Activated CD4-positive, alpha-beta T cell treated with anti-CD3 and anti-CD28 coated beads, Interleukin-10, Interleukin-2, amounts not matched to agents 100 ng/mL and 50 ng/mL, durations not matched to agents 16 hours and 8 hours (primary cell): ENCODE measurements at places on chromosomes 2 and 18.
A peak's percentile ranks its signal among the peaks of the same experiment; 100 is the strongest.

DNA sequence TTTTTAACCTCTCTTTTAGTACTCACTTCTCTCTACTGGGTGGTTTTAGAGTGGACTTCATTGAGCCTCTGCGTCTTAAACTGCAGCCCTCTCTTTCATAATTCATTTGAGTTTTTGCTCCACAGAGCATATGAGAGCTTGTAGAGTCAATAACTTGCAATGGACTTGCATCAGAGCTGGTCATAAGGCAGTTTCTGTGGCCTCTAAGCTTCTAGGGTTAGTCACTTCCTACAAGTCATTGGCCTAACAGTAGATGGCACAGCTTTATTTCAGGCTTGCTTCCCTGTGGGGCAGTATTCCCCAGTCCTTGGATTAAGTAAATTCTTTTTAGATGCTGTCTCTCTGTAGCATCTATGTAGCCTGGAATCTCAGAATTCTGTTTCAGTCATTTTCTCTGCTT is 1435.7 kb downstream of the LRP1B start:
- no peak for DNase-seq

DNA sequence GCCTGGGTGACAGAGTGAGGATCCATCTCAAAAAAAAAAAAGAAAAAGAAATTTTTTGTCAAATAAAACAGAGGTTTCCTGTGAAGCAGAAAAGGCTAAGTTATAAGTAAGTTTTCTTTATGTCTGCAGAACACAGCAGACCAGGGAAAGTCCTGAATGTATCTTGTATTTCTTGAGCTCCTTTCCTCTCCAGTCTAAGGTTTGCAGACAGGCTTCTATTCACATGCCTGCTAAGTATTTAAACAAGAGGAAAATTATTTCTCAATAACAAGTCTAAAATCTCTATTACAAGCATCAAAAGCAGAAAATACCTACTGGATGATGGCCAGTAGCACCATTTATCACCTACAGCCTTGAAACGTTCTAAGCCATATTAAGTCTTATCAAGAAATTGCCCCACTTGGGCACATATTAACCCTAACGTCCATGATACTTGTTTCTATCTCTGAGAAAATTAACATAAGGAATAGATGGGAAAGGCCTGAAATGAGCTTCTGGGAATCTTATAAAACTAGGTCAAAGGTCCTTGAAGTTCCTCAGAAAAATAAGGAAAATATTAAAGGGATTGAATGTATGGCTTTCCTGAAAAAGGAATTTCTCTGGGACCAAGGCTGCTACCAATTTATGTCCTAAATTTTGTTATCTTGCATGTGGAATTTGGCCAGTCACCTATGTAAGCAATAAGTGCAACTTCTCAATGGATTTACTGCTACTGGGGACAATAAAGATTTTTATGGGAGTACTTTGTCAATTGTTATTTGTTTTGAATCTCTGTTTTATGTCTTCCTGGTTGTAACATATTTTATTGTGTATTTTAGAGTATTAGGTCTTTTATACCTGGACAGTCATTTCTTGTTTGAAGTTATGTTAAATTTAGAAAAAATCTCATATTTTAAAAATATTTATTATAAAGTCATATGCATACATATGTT is 3.0 kb upstream of the REG1A start:
- DNase-seq: no peak

- peak; percentile 27 for DNase-seq
These were observed 95.2 kb downstream of the POLE4 start for GRCh38 chr2:75053484-75054112.

- DNase-seq: no peak
These were observed 24.4 kb downstream of the SPP2 start for GRCh38 chr2:234074751-234075517.

GRCh38 chr2:40554665-40555294 is 102.9 kb upstream of the SLC8A1 start:
- DNase-seq: peak; percentile 60

DNA sequence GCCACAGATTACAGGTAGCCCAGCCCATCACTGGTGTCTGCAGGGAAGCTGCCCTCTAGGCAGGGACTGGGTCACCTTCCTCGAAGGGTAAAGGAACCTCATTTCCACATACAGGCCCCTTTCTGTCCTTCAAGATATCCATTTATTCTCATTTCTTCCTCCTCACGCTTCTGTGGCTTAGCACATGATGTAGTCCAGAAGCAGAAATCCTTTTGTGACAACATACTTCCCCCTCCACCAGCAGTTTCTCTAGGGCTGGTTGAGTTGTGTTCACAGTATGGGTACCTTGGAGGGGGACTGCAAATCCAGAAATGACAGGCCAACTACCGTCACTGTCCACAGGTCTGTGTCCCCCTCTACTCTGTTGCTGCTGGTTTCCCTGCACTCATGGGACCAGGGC is 364.9 kb downstream of the ANAPC1 start:
- DNase-seq: no peak

DNA sequence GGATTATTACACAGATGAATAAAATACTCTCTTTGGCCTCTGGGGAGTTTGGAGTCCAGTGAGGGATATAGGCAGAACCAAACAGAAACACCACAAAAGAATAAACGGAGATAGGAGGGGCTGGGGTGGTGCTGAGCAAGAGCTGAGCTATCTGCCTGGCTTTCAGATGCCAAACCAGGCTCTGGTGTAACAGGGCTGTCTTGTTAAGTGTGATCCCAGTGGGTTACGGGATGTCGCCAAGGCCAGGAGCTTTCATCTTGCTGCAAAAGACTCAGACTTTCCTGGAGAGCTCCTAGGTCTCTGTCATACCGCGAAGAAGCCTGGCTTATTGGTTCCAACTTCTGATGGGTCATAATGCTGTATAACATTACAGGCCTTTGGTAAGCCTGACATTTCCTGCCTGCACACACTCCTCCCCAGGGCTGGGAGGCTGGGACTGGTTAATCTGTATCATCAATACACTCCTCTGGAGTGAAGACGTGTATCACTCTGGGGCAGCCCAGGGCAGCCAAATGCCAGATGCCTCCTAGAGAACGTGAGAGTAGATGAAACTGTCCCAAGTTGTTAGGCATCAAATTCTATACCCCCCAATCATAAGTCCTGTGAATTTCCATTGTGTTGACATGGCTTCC is 60.5 kb downstream of the STPG4 start:
- DNase-seq: no peak

DNA sequence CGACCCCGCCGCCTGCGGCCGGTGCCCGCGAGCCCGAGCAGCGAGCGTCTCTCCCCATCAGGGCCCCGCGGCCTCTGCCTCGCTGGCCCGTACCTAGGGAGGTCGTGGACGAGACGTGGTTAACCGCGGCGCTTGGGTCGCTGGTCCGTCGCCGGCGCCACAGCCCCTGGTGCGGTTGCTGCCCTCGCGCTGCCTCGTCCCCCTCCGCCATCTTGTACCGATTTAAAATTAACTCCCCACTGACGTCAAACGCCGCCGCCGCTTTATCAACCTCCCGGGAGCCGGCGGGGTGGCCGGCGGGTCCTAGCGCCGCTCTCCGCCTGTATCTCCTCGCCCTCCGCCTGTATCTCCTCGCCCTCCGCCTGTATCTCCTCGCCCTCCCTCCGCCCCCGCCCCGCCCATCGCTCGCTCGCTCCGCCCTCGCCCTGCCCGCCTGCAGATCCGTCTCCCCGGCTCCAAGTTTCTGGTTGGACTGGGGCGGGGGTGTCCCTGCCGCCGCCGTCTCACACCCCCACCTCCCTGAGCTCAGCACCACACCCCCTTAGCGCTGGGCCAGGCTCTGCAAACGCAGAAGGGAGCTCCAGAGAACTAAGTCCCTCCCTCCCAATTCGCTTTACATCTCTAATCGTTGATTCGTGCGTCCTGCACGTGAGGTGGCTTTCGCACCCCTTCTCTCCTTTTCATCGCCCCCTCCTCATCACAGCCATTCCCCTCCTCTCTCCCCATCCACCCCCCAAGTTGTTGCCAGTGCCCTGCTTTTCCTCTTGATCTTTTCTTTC is at the start of gene ATL2:
TSS of gene ATL2 (minus strand) at position 224 of the 779 bp plus-strand sequence. CDS start at position 211, 13 bp downstream.
- peak; percentile 97 for DNase-seq

DNA sequence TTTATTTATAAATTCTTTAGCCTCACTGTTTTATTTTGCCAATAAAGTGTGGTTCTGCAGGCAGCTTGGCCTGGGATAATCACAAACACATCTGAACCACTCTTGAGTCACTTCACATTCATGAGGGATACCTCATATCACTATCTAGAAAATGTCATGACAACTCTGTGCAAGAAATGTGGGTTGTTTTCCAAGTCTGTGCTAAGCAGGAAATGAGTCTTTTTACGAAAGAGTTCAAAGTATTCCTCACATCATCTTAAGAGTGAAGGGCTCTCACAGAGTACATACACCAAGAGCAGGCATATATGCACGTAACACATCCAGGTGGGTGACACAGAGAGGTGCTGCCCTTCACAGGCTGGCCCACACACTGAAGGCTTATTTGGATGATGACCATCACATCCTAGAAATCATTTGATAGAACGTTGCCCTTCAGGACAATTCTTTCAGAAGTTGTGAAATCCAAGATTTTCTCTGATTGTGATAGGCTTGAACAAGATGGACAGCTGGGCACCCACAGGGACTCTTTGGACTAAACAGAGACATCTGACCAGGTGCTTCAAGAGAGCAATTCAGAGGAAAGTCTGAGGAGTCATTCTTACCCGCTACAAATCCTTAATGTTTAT is 811.1 kb upstream of the LRATD1 start:
- no peak for DNase-seq

DNA sequence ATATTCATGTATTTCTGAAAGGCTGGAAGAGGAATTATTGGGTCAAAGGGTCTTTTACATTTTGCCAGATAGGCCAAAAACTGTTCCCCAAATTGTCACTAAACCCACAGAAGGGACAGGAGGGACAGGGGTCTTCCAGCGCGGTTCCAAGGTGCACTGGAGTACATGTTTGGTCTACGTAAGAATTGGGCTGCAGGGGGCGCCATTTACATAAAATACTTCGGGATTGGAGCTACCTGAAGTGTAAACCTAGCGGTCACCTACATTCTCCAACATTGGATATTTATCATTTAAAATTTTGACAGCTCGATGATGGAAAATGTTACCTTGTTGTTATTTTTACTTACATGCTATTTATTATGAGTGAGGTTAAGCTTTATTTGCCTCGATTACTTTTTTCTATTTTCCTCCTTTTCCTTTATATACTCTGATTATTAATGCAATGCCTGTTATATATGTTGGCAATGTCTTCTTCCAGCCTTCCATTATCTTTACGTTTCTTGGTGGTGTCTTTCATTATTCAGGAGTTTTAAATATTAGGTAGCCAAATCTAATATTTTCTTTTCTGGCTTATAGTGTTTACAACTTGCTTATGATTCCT is 43.0 kb upstream of the RAB6C start:
- peak; percentile 54 for DNase-seq

- DNase-seq: no peak
These were observed 345.8 kb downstream of the SOCS6 start for GRCh38 chr18:70634576-70635147.

DNA sequence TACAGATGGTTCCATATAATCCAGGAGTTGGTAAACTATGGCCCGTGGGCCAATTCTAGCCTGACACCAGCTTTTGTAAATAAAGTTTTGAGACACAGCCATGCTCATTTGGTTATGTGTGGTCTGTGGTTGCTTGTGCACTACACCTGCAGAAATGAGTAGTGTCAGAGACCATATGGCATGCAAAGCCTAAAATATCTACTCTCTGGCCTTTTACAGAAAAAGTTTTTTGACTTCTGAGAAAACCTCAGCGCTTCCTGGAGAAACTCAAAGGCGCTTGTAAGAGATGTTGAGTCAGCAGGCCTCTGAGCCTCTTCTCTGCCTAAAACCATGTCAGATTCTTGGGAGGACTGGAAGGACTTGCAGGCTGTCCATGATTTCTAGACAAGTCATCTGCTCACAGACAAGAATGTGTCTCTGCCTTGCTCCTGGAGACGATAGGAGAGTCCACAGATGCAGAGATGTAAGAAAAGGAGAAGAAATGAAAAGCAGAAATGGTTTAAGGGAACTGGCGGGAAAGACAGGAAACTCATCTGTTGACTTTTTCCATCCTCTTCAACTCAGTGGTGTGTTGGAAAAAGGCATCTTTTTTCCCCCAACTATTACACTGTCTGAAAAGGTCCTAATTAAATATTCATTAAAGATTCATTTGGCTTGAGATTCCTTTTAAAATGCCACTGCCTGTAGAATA is 5.2 kb downstream of the TTC39C start:
- peak; percentile 95 for DNase-seq

- peak; percentile 17 for DNase-seq
These were observed 126.6 kb downstream of the TMEM131 start for GRCh38 chr2:97868986-97869721.

DNA sequence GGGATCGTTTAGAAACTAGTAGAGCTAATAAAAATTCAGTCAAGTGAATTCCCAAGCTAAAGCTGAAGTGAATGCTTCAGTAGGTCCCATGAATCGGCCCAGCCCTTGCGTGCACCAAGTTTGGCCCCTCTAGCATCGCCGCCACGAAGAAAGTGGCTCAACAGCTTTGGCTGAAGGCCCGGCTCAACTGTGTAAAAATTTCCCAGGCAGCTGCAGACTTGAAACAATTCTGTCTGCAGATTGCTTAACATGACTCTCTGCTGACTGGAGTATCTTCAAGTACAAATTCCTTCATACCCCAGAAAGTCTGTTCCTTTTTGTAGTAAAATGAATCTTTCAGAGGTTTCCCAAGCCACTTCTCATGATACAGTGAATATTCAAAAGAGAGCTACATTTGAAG is 32.7 kb downstream of the ALMS1 start:
- DNase-seq: no peak

DNA sequence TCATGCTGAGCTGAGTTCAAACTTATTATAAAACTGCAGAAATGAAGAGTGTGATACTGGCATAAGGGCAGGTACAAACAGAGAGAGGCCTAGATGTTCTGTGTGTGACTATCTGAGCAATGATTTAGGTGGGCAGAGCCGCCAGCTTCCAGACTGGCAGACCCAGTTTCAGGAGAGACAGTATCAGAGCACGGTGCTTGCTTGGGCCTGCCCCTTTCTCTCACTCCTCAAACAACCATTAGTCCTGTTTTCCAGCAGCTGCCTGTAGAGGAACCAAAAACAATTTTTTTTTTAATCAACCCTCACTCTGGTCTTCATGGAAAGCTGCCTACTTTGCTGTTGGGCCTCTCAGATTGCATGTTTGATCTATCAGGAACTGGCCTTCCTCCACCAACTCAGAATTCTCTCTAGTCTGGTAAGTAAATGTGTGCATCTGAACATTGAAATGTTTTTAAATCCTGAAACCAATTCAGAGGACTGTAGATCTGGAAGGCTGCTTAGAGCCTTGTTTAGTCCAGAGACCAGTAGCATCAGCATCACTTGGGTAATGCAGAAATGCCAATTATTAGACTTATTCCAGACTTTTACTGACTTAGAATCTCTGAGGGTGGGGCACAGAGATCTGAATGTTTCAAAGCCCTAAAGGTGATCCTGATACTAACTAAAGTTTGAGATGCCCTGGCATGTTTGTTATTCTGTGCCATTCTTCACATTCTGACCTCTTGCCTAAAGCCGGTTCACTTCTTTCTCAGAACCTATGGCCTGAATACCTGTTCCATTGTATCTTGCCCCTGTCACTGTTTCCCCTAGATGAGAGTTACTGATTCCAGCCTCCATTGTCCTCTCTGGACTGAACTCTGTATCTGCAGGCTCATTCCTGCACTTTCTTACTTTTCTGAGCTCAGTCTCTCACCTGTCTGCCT is 24.8 kb upstream of the CRIM1 start:
- no peak for DNase-seq
